ENCODE measurements at places on chromosomes 1 and 21.
A peak's percentile ranks its signal among the peaks of the same experiment; 100 is the strongest.

DNA sequence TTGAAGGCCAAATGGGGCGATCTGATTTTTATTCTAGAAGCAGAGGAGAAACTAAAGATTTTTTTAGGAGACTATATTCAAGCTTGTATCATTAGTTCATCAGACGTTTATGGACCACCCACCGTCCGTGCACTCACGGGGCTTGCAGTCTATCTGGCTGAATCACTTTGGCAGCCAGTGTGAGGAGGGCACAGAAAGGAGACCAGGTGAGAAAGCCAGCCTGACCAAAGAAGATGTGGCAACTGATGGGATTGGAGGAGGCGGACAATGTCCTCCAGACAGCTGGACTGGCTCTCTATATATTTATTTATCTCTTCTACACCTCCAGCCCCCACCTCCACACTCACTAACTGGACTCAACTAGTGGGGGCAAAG lies 822 bp upstream of the ELOVL1 start:
- DNase-seq: no peak

DNA sequence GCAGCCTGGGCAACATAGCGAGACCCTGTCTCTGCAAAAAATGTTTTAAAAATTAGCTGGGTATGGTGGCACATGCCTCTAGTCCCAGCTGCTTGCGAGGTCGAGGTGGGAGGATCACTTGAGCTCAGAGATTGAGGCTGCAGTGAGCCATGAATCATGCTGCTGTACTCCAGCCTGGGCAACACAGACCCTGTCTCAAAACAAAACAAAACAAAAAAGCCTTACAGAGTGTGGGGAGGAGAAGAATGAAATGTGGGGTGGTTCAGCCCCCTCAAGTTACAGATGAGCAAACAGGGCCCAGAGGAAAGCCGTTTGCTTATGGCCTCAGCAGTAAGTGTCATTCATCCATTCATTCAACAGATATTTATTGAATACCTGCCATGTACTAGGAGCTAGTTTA lies 40.7 kb downstream of the RPS6KA1 start:
- no peak for DNase-seq

GRCh38 chr1:30881319-30882181 lies 27.0 kb downstream of the SDC3 start:
- DNase-seq: no peak

DNA sequence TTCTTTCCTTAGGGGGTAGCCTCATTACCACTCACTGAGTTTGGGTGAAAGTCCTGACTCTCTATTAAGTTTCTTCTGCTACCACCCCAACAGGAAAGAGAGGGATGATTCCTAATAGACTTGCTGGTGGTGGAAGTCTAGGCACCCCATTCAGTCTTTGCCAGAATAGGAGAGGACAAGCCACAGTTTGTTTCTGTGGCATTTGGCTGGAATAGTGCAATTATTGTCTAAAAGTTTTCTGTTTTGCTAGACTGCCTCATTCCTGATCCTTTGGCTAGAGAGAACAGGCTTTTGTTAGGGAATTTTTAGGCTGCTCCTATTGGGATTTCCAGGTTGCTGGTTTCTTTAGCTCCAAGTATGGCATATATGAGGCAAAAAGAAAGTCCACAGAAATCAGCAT lies 9.9 kb upstream of the HJV start:
- DNase-seq: no peak

DNA sequence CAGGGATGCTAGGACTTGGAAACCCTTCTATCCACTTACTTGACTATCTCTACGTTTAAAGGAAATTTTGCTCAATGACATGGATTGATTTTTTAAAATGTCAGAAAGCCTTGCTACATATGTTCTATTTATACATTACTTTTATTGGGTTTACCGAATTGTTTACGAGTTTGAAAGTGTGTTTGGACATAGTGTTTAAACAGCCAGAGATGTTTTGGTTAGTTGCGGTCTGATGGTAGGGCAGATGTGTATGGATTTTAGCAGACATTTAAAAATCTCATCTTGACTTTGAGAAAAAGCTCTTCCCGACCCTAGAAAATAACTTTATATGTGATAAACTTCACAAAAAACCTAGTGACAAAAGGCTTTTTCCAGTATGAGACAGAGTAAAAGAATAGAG lies 513.7 kb downstream of the PLA2G4A start:
- DNase-seq: no peak

DNA sequence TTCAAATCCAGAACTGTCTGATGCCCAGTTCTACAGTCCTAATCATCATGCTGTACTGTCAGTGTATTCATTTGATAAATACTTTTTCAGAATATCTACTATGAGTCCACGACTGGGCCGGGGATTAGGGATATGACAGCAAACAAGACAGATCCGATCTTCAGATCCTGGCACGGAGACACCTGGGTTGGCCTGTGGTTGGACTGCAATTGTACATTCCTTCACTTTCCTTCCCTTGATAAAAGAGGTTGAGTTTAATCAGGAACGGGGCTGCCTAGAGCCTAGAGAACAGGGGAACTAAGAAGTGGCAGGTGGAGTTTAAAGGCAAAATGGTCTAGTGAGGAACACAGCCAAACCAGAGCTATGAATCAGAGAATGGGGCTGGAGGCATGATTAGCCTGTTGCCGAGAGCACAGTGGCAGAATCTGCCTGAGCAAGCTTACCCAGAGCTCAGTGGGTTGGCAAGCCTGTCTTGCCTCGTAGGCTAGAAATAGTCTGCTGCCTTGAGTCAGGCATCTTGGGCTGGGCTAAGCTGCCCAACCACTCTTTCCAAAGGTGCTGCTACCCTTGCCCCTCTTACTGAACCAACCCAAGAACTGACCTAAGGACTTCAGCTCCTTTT lies 38.1 kb upstream of the PTCH2 start:
- DNase-seq: no peak

DNA sequence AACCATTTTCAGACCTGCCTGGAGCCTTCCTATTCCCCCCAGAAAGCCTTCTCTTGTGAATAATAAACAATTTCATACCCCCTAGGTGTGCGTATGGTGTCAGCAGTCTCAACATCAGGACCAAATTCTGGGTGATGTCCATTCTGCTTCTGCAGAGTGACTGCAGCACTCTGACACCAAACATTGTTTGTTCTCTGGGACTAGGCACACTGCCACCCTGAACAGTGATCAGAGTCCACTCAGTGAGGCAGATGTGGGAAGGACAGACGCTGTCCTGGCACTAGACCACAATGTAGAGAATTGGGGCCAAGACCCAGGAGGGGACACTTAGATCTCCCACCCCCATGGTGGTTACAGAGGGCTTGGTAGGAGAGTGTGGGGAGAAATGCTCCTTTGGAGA lies 175.1 kb downstream of the BACH1 start:
- no peak for DNase-seq

- DNase-seq: no peak
These were observed 2.2 kb downstream of the IER5 start for GRCh38 chr1:181090641-181091126.

GRCh38 chr1:194296201-194296600 lies 1109.8 kb upstream of the B3GALT2 start:
- DNase-seq: no peak

DNA sequence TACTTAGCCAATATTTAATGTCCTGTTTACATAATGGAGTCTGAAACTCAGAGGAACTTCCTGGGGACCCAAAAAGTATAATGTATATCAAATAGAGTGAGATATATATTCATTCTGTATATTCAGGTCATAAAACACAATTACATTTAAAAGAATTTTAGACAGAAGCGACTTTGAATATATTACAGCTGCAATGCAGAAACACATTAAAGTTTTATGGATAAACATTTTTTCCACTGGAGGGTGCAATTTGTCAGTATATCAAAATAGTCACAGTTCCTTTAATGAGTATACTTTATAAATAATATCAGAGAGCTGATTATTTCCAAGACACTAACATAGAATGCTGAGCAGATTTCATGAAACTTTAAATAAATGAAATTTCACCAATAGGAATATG lies 43.9 kb upstream of the CRB1 start:
- DNase-seq: no peak

DNA sequence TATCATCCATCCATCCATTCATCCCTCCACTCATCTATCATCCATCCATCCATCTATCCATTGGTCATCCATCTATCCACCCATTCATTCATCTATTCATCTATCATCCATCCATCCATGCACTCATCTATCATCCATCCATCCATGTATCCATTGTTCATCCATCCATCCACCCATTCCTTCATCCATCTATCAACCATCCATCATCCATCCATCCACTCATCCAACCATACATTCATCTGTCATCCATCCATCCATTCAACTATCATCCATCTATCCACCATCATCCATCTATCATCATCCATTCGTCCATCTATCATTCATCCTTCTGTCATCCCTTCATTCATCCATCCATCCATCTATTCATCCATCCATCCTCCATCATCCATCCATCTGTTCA lies 61.1 kb downstream of the UMODL1 start:
- no peak for DNase-seq

GRCh38 chr1:13832536-13832935 lies 132.5 kb downstream of the PRDM2 start:
- DNase-seq: no peak

DNA sequence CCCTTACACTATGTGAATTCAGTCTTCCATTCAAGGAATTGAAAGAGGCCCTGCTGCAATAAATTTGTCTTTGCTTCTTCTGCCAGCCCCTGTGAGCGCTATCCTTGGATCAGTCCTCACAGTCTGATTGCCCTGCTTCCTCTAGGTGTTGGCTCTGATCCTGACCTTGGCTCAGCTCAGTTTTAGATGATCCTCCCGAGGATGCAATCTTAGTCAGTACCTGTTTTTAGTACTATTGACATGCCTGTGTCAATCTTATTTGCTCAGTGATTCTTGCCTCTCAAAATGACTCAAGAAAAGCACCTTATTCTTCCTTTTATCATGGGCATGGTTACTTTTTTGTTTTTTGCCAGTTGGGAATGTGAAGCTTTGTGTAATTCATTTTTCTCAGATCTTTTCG lies 101.4 kb upstream of the KCNK1 start:
- no peak for DNase-seq

DNA sequence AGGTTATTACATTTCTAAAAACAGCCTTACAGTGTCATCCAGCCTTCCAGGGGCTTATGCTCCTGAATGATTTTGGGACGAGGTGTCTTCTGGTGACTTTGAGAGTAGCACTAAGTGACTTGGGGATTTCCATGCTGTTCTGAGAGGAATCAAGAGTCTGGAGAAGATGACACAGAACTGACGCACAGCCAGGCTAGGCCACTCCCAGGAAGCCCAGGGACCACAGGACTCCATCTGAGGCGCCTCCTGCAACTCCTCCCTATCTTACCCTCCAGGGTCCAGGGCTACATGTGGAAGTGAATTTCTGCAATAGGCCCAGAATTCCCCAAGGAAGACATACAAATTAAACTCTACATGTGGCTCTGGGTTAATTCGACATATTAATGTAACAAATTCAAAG lies 92.5 kb downstream of the SLC25A24 start:
- no peak for DNase-seq

DNA sequence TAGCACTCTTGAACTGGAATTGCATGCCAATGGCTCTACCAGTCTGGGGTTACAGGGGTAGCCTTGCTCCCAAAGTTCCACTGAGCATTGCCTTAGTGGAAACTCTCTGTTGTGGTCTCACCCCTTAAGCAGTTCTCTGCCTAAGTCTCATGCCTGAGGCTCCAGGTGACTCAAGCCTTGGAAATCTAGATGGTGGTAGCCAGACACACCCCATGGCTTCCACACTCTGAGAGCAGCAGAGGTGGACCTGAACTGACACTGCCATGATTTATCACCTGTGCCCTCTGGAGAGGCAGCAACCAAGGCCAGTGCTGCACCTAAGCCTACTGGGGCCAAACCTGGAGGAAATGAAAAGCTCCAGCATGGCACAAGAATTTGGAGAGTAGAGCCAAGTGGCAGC lies 285.7 kb upstream of the PKN2 start:
- no peak for DNase-seq

GRCh38 chr1:207888652-207889051 lies 22.3 kb downstream of the CD34 start:
- no peak for DNase-seq

- peak; percentile 48 for DNase-seq
These were observed 12.5 kb upstream of the SRM start for GRCh38 chr1:11072216-11072917.

- DNase-seq: no peak
These were observed 83.0 kb downstream of the GRIK3 start for GRCh38 chr1:36951292-36951750.

All from glutamatergic neuron (in vitro differentiated cells).